Fibroblast of skin of abdomen (primary cell): ENCODE measurements at places on chromosomes 11 and 22.
A peak's percentile ranks its signal among the peaks of the same experiment; 100 is the strongest.

GRCh38 chr22:38040953-38041759 lies 16.0 kb upstream of the PICK1 start:
- DNase-seq, result no peak

GRCh38 chr11:101061606-101062005 lies 68.0 kb downstream of the PGR start:
- no peak for DNase-seq

- DNase-seq, result no peak
Measured at GRCh38 chr11:130806746-130807145, 109.5 kb downstream of the SNX19 start.

GRCh38 chr22:46641811-46642266 lies 21.7 kb downstream of the GRAMD4 start:
- no peak for DNase-seq

- DNase-seq, result no peak
Measured at GRCh38 chr11:11020747-11021149, 162.9 kb upstream of the ZBED5 start.

- DNase-seq, result no peak
Measured at GRCh38 chr11:11210446-11210845, 142.6 kb downstream of the CSNK2A3 start.

DNA sequence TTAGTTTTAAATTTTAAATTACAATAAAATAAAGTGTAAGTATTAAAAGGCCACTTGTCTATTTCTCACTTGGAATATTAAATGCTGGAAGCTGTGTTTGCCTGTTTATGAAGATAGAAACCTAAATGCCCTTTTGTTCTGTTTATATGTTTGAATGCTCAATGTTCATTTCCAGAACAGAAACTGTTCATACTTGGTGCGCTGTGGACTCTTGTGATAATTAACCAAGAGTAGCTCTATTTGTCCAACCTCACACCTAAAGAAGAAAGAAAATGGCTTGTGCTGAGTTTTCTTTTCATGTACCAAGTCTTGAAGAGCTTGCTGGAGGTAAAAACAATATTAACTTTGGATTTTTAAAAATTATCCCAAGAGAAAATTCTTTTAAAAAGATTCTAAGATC lies 5.7 kb downstream of the C11orf54 start:
- no peak for DNase-seq

GRCh38 chr11:92886243-92886905 lies 83.1 kb upstream of the MTNR1B start:
- DNase-seq, result peak; percentile 67

DNA sequence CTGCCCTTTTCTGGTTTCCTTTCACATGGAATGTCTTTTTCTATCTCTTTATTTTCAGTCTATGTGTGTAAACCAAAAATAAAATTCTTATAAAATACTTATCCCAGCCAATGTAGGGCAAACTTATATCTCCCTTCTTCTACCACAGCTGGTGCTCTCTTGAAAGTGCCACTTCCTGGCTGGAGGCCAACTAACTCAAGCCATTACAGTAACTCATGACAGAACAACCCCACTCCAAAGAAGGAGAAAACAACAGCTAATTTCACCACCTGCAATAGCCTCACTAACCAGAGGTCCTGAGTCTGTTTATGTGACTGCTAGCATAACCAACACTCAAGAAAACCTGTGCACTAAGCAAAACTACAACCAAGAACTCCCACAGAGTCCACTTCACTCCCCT lies 74.9 kb upstream of the DBX1 start:
- DNase-seq, result no peak

DNA sequence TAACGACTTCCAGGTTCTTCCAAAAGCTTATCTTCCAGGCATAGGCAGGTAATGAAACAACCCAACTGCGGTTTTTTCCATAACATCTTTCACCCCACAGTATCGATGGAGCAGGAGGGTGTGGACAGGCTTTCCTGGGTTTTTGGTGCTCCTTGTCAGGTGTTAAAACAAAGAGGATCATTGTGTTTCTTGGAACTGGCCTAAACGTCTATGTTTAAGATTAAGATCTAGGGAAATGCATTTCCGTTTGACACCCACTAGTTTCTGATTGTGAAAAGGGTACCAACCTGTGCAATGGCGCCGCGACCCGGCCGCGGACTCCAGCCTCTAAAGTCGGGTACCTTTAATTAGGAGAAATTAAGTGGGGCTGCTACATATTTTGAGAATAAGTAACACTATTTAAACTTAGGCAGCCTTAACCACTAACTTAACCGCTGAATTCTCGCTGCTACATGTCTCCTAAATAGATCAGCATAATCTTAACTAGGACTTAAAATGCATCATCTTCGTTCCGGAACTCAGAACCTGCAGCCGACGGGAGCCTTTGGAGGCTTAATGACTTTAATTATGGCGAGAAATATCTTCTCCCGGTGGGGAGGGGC lies 31.5 kb downstream of the C22orf31 start:
- DNase-seq, result peak; percentile 52
